CD4-positive, alpha-beta T cell treated with Interleukin-21 for 1 hour (primary cell): ENCODE measurements at places on chromosomes 11 and 22.

DNA sequence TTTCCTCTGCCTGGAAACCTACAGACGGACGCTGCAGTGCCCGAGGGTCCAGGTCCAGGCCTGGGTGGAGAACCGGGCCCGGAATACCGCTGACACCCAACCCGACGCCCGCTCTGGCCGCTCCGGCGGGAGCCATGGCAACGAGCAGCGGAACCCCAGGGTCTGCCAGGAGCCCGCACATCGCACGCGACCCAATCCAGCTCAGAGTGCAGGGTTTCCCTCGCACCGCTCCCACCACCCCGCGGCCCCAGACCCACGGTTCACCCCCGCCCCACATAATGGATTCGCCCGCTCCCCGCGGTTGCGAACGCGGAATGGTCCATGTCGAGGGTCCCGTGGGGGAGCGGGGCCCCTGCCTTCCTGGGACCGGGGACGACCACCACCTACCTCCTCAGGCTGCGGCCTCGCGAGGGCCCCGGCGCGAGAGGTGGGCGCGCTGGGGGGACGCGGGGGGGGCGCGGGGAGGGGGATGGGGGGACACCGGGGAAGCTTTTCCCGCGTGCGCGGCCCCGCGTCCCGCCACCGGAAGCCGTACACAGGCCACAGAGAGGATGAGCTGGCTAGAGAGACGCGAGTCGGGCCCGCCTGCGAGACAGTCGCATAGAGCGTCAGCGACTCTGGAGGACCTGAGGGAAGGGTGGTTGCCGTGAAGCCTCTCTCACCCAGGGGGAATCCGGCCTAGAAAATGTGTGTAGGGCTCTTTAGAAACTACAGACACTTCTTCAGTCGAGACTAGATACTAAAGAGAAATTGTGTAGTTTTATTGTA, at the start of gene SSRP1:
SSRP1 (minus strand) TSS at position 550 of the 768 bp plus-strand sequence. CDS start 771 bp downstream, outside the sequence.
- peak; percentile 92 for DNase-seq

DNA sequence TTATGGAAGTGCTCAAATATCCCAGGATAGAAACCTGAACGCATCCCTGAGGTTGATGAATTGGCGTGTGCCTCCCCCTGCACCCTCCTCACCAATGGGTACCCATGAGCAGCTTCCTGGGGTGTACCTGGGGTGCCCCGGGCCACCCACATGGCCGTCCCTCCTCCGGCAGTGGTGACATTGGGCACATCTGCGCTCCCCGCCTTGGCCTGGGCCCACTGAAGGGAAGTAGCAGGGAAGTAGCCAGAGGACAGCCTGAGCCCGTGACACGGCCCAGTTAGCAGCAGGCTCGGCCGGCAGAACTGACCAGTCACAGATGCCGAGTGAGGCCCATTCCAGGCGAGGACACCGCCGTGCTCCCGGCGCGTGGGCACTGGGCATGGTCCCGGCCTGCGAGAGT, 16.7 kb downstream of the MRPL23 start:
- no peak for DNase-seq

DNA sequence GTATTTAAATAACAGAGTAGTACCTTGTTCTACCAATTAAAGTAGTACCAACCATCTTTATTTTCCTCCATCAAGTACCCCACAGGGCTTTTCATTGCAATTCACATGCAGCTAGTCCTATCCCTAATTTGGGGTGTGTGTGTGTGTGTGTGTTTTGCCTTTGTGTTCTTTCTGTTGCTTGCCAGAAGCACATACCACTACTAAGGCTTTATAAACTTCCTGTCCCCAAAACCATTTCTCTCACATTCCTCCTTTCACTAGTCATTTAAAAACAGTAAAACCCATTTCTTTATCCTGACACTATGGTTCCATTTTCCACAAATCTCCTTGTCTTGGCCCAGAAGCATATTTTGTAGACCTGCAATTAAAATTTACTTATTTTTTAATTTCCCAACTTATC, 54.6 kb downstream of the SLC36A4 start:
- DNase-seq: no peak

DNA sequence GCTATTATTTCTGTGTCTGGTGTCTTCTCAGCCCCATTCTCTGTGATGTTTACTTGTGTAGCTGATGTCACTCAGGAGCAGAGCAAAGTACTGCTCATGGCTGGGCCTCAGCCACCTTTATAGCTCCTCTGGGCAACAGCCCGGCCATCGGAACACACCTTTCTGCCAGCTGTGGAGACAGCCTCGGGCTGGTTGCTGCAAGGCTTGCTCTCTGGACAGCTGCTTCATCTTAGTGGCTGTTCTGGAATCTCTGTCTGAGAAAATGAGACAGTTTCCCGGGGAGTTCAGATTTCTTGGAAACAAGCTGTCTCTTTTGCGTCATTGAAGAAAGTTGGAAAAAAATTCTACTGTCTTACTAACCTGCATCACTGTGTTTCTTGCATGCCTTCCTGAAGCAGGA, 20.0 kb downstream of the THY1 start:
- DNase-seq: no peak

- DNase-seq: no peak
These were observed 72.4 kb downstream of the TEAD1 start for GRCh38 chr11:12746593-12747097.

DNA sequence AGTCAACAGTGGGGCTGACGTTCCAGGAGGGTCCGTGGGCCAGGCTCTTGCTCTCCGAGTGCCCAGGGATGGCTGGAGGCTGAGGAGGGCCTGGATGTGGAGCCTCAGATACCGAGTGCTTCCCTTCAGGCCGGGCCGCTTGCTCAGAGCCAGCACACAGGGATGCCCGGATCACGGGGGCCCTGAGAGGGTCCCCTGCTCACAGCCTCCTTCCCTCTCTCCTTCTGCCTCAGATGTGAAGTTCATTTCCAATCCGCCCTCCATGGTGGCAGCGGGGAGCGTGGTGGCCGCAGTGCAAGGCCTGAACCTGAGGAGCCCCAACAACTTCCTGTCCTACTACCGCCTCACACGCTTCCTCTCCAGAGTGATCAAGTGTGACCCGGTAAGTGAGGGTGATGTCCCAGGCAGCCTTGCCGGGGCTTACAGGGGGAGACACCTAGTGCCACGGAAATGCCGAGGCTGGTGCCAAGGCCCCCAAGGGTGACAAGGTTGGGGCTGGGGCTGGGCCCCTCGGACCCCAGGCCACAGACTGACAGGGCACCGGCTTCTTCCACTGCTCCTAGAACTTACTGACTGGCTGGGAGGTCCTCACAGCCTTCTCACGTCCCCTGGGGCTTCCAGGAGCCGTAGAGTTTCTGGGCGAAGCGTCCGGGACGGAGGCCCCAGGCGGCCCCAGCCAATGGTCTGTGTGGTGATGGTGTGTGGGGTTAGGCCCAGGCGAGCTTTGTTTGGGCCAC, 7.0 kb downstream of the CCND1 start:
- DNase-seq: no peak

- DNase-seq: no peak
These were observed 55.6 kb upstream of the SPTBN2 start for GRCh38 chr11:66784575-66784974.

DNA sequence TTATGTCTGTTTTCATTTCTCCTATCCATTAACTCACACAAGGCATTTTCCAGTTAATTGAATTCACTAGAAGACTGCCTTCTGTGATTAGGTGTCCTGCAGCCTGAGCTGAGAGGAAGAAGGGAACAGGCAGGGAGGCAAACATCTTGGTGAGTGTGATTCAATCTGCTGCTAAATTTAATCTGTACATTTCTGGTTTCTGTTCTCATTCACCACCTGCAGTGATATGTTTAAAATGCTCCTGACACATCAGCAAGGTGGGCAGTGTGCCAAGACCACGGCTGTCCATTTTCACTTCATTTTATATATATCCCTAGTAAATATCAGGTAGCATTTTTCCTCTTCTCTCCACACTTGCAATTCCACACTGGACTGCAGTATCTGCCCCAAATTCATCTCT, 416.5 kb downstream of the TMEM135 start:
- no peak for DNase-seq

DNA sequence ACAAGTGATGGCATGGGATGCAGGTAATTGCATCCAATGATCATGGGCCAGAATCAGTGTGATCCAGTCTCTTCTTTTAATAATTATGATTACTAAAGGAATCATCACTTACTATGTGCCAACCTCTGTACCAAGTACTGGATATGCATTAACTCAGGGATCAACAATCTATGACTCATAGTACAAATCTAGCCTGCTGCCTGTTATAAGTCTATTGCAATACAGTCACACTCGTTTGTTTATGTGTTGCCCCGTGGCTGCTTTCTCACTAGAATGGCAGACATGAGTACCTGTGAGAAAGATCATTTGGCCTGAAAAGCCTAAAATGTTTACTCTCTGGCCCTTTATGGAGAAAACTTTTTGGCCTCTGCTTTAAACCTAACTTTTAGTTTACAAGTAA, 45.0 kb downstream of the OR6Q1 start:
- no peak for DNase-seq

- no peak for DNase-seq
These were observed 10.0 kb upstream of the ANKRD13D start for GRCh38 chr11:67278939-67279588.

GRCh38 chr11:61966734-61967115, 709 bp downstream of the FTH1 start:
- peak; percentile 58 for DNase-seq

DNA sequence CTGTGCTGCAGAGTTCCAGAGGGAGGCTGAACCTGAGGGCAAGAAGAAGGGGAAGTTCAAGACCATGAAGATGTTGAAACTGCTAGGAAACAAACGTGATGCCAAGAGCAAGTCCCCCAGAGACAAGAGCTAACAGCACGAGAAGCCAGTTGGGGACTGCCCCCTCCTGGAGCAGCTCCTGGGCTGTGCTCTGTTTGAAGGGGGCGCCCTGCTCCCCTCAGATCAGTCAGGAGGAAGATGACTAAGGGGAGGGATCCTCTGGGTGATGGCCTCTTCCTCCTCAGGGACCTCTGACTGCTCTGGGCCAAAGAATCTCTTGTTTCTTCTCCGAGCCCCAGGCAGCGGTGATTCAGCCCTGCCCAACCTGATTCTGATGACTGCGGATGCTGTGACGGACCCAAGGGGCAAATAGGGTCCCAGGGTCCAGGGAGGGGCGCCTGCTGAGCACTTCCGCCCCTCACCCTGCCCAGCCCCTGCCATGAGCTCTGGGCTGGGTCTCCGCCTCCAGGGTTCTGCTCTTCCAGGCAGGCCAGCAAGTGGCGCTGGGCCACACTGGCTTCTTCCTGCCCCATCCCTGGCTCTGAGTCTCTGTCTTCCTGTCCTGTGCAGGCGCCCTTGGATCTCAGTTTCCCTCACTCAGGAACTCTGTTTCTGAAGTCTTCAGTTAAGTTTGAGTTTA, 12.6 kb downstream of the C22orf23 start:
- no peak for DNase-seq

- no peak for DNase-seq
These were observed 310.7 kb upstream of the NCAM1 start for GRCh38 chr11:112650527-112650926.

- DNase-seq: no peak
These were observed 29.7 kb upstream of the PRODH start for GRCh38 chr22:18965526-18966421.

DNA sequence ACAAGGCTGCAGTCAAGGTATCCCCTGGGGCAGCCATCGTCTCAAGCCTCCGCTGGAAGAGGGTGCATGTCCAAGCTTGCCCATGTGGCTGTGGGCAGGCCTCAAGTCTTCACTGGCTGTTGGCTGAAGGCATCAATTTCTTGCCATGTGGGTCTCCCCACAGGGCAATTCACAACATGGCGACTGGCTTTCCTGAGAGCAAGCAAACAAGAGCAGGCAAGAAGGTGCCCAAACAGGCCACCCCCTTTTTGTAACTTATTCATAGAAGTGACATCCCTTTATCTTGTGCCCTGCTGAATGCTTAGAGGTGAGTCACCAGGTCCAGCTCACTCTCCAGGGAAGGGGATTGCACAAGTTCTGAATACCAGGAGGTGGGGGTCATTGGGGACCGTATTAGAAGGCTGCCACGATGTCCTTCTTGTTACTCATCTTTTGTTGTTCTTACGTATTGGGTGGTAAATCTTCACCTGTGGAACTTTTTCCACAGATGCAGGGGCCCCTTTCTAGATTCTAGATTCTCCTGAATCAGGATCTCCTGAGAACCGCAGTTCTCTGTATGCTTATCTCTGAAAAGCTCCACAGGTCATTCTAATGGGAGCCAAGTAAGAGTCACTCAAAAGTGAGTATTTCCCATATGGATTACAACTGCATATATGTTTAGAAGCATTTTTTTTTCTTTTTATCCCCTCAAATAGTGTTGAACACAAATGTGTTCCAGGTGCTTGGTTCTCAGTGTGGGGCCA, 44.2 kb upstream of the MICAL2 start:
- no peak for DNase-seq

- DNase-seq: no peak
These were observed 24.3 kb upstream of the SLCO2B1 start for GRCh38 chr11:75126564-75126963.

GRCh38 chr11:108093128-108093904, 28.1 kb upstream of the ACAT1 start:
- no peak for DNase-seq

- DNase-seq: no peak
These were observed 78.7 kb downstream of the PIWIL3 start for GRCh38 chr22:24695561-24696511.

- DNase-seq: no peak
These were observed 362.3 kb upstream of the KIRREL3 start for GRCh38 chr11:127362754-127363308.

- DNase-seq: no peak
These were observed 350.9 kb upstream of the CCDC179 start for GRCh38 chr11:23211221-23211620.
